Activated CD4-positive, alpha-beta T cell treated with anti-CD3 and anti-CD28 coated beads, Interleukin-2, Interleukin-6, amounts not matched to agents 100 ng/mL and 50 ng/mL, durations not matched to agents 16 hours and 8 hours (primary cell): ENCODE measurements at places on chromosomes 11 and 22.

GRCh38 chr11:86115542-86116385 lies 46.9 kb upstream of the PICALM start:
- DNase-seq: no peak

- no peak for DNase-seq
Observed at GRCh38 chr11:125165843-125166763, 1.6 kb downstream of the PKNOX2 start.

- no peak for DNase-seq
Observed at GRCh38 chr22:28187612-28188011, 268.6 kb upstream of the PITPNB start.

- no peak for DNase-seq
Observed at GRCh38 chr11:45599161-45599943, 66.1 kb downstream of the CHST1 start.

- no peak for DNase-seq
Observed at GRCh38 chr11:63448646-63449045, 42.3 kb downstream of the PLAAT5 start.

GRCh38 chr11:76007166-76007565 lies 192.2 kb downstream of the UVRAG start:
- DNase-seq: no peak

DNA sequence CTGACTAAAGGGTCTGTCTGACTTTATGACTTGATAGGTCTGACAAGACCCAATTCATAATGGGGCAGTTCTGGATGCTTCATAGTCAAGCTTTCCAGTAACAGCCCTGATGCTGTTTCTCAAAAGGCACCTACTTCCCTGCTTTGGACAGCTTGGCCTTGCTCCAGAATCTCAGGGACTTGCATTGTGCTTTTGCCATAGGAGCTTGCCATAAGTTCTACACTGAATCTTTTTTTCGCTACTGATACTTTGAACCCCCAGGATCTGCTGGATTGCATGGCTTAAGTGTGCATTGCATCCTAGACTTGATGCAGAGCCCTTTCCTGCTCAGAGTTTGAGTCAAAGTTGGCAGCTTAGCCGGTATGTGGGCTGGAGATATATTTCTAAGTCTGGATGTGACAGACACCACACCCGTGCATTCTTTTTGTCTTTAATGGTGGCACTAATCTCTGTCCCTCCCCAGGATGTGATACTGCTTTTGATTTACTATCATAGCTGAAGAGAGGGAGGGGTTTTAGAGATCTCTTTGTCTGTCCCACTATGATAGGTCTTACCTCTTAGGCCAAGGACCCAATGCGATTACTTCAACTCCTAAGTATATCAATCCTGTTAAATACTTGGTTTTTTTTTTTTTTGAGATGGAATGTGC lies 16.9 kb upstream of the SLC3A2 start:
- DNase-seq: no peak

DNA sequence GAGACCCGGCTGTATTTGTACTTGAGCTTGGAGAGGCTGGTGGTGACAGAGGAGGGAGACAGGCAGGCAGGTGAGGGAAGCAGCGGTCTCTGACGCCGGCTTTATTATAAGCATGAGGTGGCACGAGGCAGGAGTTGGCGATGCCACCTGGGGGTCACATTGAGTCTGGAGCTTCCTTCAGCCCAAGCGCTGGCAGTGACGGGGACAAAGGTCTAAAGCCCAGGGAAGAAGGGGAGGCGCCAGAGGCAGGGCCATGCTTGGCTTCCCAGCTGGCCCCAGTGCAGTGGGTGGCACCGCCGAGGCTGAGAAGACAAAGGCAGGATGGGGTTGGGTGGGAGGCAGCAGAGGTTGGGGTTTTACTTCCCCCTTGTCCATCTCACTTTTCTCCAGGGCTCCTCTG lies 4.5 kb downstream of the FXYD2 start:
- DNase-seq: no peak

DNA sequence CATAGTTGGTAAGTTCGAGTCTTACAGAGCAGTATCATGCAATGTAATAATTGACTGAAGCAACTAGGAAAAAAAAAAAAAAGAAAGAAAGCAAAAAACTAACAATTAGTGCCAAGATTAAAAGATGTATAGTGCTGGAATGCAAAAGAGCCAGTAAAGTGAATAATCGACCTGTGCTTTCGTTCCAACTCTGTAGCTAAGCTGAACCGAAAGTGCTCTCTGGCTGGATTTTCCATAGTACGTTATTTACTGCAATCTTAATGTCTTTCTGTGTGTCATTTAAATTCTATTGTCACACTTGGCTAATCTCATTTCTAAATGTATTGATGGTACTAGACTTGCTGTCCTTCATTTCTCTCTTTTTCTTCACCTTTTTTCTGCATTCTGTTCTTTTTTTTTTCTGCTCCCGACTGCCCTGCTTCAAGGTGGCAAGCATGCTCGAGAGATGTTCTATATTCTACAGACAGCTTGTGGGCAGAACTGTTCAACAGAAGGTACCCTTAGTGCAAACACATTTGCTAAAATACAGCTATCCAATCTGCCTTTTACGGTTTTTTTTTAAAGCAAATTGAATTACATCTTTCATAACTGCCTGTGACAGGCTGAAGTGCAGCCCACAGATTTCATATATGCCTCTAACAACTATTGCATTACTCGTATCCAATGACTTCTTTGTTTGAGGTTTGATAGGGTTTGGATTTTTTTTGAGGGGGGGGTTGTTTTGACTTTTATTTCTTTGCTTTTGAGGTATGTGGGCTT lies 204.2 kb upstream of the MTNR1B start:
- DNase-seq: no peak

DNA sequence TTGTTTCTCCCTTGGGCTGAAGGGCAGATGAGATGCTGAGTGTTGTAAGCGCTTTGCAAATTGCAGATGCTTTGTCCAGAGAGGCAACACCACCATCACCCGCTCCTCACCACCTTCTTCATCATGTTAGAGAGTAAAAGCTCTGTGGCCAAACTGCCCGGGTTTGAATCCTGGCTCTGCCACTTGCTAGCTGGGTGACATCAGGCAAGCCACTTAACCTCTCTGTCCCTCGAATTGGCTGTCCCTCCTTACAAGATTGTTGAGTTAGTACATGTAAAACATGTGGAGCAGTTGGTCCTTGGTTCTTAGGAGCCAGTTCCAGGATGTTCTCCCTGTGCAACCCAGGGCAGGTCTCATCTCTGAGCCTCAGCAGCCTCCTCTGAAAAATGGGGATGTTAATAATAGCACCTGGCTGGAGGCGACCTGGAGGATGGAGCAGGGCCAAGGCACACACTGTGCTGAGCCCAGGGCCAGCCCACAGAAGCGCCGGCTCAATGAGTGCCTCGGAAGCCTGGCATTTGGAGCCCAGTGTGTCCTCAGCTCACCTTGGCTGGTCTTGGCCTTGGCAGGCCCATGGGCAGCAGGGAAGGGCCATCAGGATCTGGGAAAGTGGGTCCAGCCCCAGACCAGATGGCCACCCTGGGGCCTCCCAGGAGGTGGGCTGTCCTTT lies 10.5 kb downstream of the C11orf86 start:
- DNase-seq: no peak

GRCh38 chr11:103581760-103582159 lies 454.7 kb upstream of the DDI1 start:
- DNase-seq: no peak

GRCh38 chr11:129905402-129905801 lies 10.0 kb upstream of the NFRKB start:
- DNase-seq: no peak

DNA sequence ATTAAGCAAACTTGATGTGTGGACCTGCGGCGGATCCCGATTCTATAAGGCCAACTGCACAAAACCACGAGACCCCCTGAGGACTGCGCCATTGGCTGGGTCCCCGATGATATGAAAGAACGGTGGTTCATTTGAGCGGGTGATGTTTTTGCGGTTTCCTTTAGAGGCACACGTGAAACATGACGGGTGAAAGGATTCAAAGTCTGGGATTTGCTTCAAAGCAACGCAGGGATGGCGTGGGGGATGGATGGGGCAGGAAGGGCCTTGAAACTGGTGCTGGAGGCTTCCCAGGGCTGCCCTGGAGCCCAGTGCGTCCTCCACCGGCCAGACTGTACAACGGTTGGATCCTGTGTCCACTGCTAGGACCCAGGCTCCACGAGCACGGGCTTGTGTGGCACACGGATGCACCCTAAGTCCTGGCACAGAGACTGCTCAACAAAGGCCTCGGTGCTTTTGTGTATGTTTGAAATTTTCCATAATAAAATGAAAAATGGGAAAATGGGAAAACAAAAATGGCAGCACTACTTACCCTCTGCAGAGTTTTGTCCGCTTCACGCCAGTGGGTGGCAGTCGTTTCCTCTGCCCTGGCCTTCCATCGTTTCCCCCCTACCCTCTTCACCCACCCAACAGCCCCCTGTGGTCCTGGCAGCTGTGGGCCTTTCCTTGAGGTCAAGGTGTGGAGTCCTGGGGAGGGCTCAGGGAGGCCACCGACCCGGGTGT lies 3.6 kb downstream of the ASCL2 start:
- no peak for DNase-seq

- no peak for DNase-seq
Observed at GRCh38 chr11:120912504-120912903, 111.4 kb upstream of the TBCEL start.
